ENCODE measurements at places on chromosomes 12 and 14. TPM values are rescaled to one million over a fixed set of nuclear protein-coding genes. Genes with fewer than 3 reads are reported as not detected.

Gene GLI1
- total RNA-seq, result 0.93 TPM

Gene FBRSL1
- total RNA-seq, result 66.0 TPM

Gene PPP4R4
- not detected for total RNA-seq

Gene CCDC60
- total RNA-seq, result not detected

Gene TAS2R8
- total RNA-seq, result not detected

Gene AQP6
- not detected for total RNA-seq

Gene NRXN3
- 1.2 TPM for total RNA-seq

Gene STAC3
- 0.69 TPM for total RNA-seq

Gene SERPINA12
- total RNA-seq, result not detected

Gene IFT43
- 29.8 TPM for total RNA-seq

Gene SIRT4
- 6.5 TPM for total RNA-seq

Measured in left ventricle myocardium inferior (tissue), 1 donor.